Endodermal cell (in vitro differentiated cells): ENCODE measurements at places on chromosomes 7 and 10.

- DNase-seq: no peak
Observed at GRCh38 chr7:132041108-132041507, 484.7 kb upstream of the PODXL start.

- no peak for DNase-seq
Observed at GRCh38 chr7:106222545-106222944, 62.2 kb downstream of the NAMPT start.

- no peak for DNase-seq
Observed at GRCh38 chr7:115940460-115941060, 90.0 kb downstream of the TFEC start.

- DNase-seq: no peak
Observed at GRCh38 chr7:36723951-36724664, at the start of gene AOAH. Gene AOAH, minus strand, starts transcription at chr7:36724494. Its CDS starts 346 bp downstream, at chr7:36724148.

GRCh38 chr7:41037691-41038090, 665.2 kb downstream of the INHBA start:
- DNase-seq: no peak

GRCh38 chr7:138510003-138510402, 49.9 kb downstream of the TRIM24 start:
- no peak for DNase-seq

- DNase-seq: no peak
Observed at GRCh38 chr10:63600540-63600939, 79.3 kb downstream of the REEP3 start.

GRCh38 chr10:35007858-35008301, 82.3 kb downstream of the CUL2 start:
- DNase-seq: peak; percentile 61

DNA sequence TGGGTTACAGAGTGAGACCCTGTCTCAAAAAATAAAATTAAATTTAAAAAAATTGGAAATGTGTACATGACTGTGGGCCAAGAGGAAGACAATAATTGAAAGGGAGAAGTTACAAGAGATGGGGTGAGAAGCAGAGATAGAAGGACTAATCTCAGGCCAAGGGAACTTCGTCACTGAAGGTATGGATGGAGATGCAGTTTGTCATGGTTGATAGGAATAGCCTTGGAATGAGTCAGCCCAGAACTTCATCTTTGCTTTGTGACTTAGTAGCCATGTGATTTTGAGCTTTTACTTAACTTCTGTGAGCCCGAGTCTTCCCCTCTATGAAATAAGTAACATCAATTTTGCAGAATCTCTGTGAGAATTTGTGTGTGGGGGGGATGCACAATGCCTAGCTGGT, 6.5 kb upstream of the PODXL start:
- no peak for DNase-seq

GRCh38 chr10:46544989-46545791, 11.3 kb downstream of the GPRIN2 start:
- DNase-seq: peak; percentile 76

GRCh38 chr7:29139191-29139590, 7.1 kb downstream of the CPVL start:
- no peak for DNase-seq

- no peak for DNase-seq
Observed at GRCh38 chr7:106823631-106824030, 41.5 kb upstream of the PIK3CG start.

DNA sequence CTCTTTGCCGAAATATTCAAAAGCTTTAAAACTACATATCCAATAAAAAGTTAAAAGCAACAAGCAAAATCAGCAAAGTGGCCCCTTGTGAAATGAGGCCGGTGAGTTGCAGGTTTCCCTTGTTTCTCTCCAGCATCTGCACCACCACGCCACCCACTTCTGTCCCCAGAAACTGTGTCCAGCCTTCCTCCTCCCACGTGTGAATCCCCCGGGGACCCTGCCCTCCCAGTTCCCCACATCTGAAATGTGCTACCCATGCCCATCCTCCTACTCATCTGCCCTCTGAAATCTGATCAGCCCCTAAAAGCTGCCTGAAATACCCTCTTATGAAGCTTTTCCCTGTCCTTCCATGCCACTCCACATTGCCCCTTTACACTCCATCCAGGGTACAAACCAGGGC, 3.8 kb downstream of the ALOX5 start:
- DNase-seq: no peak

DNA sequence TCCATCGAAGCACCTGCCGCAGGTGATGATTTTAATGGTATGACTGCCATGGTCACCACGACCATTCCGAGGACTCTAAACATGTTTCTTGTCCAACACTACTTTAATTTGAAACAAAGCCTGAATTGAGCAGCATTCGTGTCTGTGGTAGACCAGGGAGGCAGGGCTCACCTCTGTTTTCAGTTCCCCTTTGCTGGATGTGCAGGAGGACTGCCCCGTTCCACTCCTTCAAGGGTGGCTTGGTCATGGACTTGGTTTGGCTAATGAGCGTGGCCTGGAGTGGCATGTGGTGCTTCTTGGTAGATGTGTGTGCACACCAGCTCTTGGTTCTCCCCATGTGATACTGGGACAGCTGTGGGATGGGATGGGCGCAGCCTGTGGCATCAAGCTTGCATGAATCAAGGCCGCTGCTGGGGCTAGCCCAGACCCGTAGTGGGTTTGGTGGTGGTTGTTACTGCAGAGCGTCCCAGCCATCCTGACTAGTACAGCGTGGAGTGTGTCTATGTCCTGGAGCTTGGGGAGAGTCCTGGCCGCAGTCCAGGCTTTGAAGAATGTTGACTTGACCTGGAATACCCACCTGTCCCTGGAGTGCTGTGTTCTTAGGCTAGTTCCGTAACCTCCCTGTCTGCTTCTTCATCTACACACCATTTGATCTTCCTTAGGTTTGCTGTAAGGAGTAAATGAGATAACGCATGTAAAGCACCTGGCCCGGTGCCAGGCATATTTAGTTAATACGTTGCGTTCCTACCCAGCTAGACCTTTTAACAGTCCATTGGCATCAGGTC, 34.8 kb downstream of the MGMT start:
- no peak for DNase-seq

- DNase-seq: peak; percentile 17
Observed at GRCh38 chr10:47161465-47161864, 138.5 kb upstream of the GDF10 start.

- DNase-seq: no peak
Observed at GRCh38 chr7:155000795-155001194, 2.1 kb downstream of the PAXIP1 start.

GRCh38 chr10:126373972-126374371, 14.3 kb downstream of the ADAM12 start:
- no peak for DNase-seq

- DNase-seq: no peak
Observed at GRCh38 chr7:1951159-1951536, 281.1 kb downstream of the ELFN1 start.

- peak; percentile 57 for DNase-seq
Observed at GRCh38 chr7:51587604-51588003, 271.0 kb upstream of the COBL start.

- no peak for DNase-seq
Observed at GRCh38 chr10:62511656-62512055, 137.5 kb downstream of the ZNF365 start.

GRCh38 chr10:123564631-123565030, 101.5 kb upstream of the GPR26 start:
- DNase-seq: peak; percentile 5

- peak; percentile 71 for DNase-seq
Observed at GRCh38 chr7:41771717-41772116, 68.8 kb upstream of the INHBA start.

DNA sequence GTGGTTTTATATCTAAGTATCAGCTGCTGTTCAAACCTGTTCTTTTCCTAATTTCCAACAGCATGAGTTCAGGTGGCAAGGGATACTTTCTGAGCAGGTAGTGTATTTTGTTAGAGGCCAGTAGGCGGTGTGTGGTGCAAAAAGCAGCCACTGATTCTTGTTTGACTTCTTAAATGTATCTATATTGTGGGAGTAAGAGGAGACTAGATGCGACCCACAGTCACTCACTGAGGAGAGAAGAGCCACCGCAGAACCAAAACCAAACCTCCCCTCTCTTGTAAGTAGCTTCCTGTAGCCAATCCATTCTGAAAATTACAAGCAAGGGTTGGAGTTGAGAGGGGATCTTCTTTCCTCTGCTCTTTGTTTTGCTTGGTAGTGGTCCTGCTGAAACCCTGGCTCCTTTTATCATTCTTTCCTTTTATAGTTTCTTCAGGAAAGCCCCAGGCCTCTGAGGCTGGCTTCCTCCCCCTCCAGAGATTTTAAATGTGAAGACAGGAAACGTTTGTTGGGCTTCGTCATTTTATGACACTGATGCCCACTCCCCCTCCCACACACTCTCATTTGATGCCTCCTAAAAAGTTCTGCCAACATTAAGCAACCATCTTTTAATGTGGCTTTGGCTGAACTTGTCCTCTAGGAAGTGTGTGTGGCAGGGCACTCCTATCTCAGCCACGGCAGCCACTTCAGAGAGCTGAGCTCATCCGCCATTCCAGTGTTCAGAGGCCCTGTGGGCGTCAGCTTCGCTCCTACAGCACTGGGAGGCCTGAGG, 566.0 kb downstream of the SUGCT start:
- DNase-seq: peak; percentile 57

GRCh38 chr10:16853201-16853600, 36.0 kb upstream of the RSU1 start:
- no peak for DNase-seq

DNA sequence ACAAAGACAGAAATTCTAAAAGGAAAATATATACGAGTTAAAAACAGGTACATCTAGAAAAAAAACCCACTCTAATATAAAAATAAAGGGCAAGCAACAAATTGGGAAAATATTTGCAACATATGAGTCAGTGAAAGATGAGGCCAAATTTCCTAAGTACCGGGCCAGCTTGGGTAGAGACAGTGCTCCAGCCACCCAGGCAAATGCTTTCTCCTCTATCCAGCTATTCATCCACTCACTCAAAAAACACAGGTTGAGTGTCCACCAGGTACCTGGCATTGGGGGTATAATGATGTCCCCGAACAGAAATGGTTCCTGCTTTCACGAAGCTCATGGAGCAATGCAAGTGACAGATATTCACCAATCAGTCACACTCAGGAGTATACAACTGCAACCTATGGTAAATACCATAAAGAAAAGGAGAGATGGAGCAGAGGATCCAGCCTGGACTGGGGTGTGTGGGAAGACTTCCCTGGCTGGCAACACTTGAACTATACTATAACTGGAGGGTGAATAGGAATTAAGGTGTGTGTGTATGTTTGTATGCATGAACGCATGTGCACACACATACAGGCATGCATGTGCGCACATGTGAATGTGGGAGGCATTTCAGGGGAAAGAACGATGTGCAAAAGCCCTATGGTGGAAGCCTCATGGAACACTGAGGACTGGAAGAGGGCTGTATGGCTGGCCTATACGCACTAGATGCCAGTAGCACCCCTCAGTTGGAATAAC, 2.3 kb downstream of the ARHGAP22 start:
- no peak for DNase-seq

DNA sequence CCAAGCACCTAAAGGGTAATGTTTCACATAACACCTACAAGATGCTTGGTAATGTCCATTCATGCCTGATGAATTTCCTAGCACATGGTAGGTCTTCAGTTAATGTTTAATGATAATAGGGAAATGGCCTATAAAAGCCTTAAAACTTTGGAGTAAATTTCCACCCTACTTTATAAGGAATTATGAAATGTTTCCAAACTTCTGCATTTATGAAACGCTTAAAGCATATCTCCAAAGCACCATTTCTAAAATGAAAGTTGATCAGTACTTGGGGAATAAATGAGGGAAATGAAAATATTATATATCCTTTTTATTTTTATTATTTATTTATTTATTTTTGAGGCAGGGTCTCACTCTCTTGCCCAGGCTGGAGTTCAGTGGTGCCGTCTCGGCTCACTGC, 51.8 kb downstream of the INPP5F start:
- DNase-seq: no peak

DNA sequence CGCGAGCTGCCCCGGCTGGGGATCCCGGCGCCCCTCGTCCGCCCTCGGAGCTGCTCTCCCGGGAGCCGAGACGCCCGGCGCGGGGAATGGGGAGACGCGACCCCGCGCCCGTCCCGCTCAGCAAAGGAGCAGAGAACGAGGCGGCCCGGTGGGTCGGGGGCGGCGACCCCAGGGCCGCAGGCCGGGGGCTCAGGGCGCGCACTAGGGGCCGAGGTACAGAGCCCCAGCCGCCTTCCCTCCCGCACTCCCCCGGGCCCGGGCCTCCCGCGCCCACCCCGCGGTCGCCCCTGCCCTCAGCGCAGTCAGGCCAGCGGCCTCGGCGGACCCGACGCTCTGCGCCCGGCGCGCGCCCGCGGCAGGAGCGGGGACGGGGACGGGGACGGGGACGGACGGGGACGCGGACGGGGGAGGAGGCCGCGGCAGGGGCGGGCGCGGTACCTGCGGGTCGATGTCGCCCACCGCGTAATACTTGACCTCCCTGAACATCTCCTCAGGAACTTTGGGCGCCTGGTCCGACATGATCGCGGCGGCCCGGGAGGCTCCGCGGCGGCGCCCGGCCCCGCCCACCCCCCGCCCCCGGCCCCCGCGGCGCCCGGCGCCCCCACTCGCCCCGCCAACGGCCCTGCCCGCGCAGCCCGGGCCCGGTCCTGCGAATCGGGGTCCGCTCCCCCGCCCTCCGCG, 373 bp downstream of the PAXIP1 start:
- peak; percentile 79 for DNase-seq

- DNase-seq: no peak
Observed at GRCh38 chr7:17844022-17844421, 96.3 kb downstream of the SNX13 start.

- DNase-seq: no peak
Observed at GRCh38 chr10:17659365-17659764, 15.4 kb downstream of the STAM start.

DNA sequence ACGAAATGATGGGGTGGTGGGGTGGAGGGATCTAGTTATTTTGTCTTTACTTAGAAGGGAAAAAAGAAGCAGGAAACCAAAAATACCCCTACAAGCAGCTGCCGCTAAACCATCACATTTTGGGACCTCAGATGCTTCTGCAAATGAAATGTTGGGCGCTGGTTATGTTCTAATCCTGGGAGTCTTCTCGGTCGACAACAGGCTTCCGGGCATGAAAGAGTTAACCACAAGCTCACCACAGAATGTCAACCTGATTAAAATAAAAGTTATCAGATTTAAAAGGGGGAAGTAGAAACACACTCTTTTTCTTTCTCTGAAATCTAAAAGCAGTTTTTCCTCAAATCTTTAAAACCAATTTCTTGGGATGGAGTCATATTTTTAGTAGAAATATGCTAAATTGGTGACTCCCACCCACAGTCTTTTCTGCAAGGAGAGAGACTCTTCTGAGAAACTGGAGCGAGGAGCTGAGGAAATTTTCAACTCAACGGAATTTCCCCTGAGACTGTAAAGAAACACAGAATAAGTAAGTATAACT, 16.8 kb downstream of the IL2RA start:
- DNase-seq: peak; percentile 10

- no peak for DNase-seq
Observed at GRCh38 chr7:131197920-131198615, 129.6 kb upstream of the MKLN1 start.

DNA sequence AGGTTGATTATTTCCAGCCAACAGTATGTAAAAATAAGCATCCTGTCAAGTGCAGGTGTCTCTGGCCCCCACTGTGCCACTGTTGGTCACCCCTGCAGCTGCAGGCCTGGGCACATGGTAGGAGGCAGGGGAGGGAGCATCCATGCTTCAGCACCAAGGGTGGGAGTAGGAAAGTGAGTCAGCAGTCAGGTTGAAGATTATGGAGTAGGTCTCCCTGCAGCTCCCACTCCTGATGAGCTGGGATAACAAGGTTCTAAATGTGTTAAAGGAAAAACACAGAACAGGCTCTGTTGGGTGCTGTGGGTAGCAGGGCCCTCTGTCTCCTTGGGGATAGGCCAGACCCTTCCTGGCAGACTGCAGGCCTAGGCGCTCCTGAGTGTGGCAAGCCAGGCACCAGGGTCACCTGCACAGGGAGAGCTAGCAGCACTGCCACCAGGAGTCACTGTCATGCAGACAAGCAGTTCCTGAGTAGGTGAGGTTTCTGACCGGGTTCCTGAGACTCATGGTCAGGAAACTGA, 59.3 kb downstream of the NUDCD3 start:
- DNase-seq: peak; percentile 87
